ENCODE measurements at places on chromosomes 2 and 18.

GRCh38 chr2:9222893-9223287 lies 16.3 kb downstream of the ASAP2 start:
- H3K27me3 ChIP-seq = peaks cover 6% of the 10 kb centered on the region
- no peak overlapping the region for H3K27ac ChIP-seq
- peaks cover 39% of the 10 kb centered on the region for H3K4me1 ChIP-seq
- no peak overlapping the region for H3K4me3 ChIP-seq
- DNase-seq = no peak
- peaks cover 3% of the 10 kb centered on the region for H3K36me3 ChIP-seq

DNA sequence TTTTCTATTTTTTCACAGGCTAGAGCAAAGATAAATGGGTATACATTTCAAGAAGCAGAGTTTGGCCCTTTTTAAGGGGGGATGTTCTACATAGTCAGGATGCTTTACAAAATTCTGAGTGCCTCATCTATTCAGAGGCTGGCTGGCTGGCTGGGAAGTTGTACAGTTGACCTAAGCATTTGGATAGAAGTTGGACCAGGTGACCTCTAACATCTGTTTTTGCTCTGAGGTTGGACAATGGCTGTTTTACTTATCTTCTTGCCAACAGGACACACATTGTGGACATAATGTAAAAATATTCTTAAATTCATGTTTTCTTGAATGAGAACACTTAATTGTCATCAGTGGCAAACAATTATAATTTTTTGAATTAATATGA lies 205.4 kb downstream of the PTPRM start:
- H3K4me1 ChIP-seq = peaks cover 7% of the 10 kb centered on the region
- H3K27ac ChIP-seq = no peak overlapping the region

- no peak overlapping the region for H3K4me3 ChIP-seq
- H3K4me1 ChIP-seq = no peaks in the 10 kb centered on the region
- DNase-seq = no peak
- no peak overlapping the region for H3K27ac ChIP-seq
- H3K27me3 ChIP-seq = peaks cover 6% of the 10 kb centered on the region
- H3K36me3 ChIP-seq = no peaks in the 10 kb centered on the region
Observed at GRCh38 chr2:96502891-96503636, 2.1 kb downstream of the NEURL3 start.

DNA sequence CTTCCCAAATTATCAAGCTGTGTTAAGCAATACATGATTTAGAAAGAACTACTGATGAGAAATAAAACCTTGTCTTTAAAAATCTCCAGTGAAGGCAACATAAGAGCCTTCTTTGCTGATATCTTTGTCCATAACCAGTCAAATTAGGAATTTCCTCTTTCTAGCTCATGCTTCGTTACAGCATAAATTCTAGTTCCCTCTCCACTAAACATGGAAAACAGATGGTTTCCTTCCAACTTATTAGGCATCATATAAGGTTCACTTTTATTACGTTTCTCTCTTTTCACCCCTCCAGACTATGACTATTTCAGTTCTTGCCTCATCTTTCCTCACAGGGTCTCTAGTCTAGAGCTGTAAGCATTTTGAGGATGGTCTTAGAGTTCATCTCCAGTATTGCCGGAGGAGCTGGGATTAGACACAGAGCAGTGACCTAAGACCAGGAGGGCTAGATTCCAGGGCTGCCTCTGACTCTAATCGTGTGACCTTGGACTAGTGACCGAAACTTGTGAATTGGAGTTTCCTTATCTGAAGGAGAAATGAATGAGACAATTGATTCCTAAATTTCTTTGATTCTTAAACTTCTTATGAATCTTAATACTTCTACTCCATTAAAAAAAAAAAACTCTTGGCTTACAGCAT lies 195.5 kb upstream of the APCDD1 start:
- peaks cover 6% of the 10 kb centered on the region for H3K4me1 ChIP-seq
- no peaks in the 10 kb centered on the region for H3K27me3 ChIP-seq
- no peak overlapping the region for H3K27ac ChIP-seq
- H3K36me3 ChIP-seq = peaks cover 10% of the 10 kb centered on the region
- DNase-seq = no peak
- no peak overlapping the region for H3K4me3 ChIP-seq

DNA sequence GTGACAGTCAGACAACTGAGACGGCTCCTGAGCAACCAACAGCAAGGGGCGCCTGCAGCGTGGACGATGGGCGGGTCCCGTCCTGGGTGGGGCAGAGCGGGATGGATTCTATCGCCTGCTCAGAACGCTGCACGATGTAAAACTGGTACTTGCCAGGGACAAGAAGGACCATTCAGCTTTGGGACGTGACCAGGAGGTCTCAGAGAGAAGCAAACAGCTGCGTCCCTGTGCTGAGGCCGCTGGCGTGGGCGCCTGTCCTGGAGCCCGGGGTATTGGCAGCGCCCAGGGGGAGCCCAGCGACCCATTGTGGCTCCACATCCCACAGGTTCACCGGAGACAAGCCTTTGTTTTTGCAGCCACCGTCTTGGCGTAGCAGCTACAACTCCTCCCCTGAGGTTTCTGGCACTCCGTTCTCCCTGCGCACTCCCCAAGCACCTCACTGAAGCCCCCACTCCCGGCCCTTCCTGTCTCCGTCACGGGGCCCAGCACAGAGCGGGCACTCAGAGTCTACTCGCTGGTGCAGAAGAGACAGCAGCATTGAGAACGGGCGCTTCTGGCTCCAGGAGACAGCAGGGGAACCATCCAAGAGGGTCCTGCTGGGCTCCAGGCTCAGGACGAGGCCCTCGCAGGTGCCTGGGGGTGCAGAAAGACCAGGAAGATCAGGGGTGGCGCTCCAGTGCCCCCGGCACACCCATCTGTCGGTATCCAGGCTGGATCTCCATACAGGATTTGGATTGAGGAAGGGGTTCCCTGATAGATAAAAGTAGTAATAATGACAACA lies 22.1 kb upstream of the KCNG2 start:
- no peak for DNase-seq
- no peak overlapping the region for H3K4me3 ChIP-seq
- H3K27me3 ChIP-seq = peaks cover 12% of the 10 kb centered on the region
- H3K27ac ChIP-seq = no peak overlapping the region
- peaks cover 7% of the 10 kb centered on the region for H3K36me3 ChIP-seq

GRCh38 chr2:15127301-15127700 lies 433.8 kb downstream of the NBAS start:
- no peak overlapping the region for H3K27ac ChIP-seq
- no peak overlapping the region for H3K4me3 ChIP-seq
- H3K27me3 ChIP-seq = peaks cover 10% of the 10 kb centered on the region
- no peaks in the 10 kb centered on the region for H3K4me1 ChIP-seq
- no peak for DNase-seq
- peaks cover 10% of the 10 kb centered on the region for H3K36me3 ChIP-seq

GRCh38 chr2:109134741-109135358 lies 5.8 kb downstream of the SH3RF3 start:
- H3K4me1 ChIP-seq = peaks cover 18% of the 10 kb centered on the region
- H3K4me3 ChIP-seq = no peak overlapping the region
- no peak for DNase-seq
- H3K36me3 ChIP-seq = no peaks in the 10 kb centered on the region
- no peak overlapping the region for H3K27ac ChIP-seq
- H3K27me3 ChIP-seq = peaks cover 11% of the 10 kb centered on the region

GRCh38 chr2:127651381-127651809 lies 5.4 kb downstream of the GPR17 start:
- no peaks in the 10 kb centered on the region for H3K36me3 ChIP-seq
- no peak for DNase-seq
- H3K4me3 ChIP-seq = no peak overlapping the region
- no peak overlapping the region for H3K27ac ChIP-seq

GRCh38 chr2:42214669-42215068 lies 45.5 kb downstream of the EML4 start:
- DNase-seq = no peak
- no peak overlapping the region for H3K27ac ChIP-seq
- no peaks in the 10 kb centered on the region for H3K27me3 ChIP-seq
- H3K36me3 ChIP-seq = no peaks in the 10 kb centered on the region
- H3K4me3 ChIP-seq = no peak overlapping the region

DNA sequence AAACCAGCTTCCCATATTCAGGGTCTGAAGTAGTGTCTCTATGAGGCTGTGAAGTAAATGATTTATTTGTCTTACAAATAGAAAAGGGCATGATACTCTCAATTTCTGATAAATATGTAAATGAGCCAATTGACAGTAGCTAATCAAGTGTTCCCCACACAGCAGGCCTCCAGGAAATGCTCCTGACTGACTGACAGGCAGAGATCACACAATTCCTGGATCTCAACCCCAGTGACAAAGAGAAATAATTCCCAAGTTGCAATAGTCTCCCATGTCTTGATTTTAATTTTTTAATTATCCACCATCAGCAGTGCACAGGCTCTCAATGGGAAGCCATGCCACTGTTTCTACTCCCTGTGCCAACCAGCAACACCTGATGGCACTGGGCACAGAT lies 390.4 kb downstream of the SOX11 start:
- H3K27ac ChIP-seq = peak overlapping the region; percentile 69
- peaks cover 11% of the 10 kb centered on the region for H3K36me3 ChIP-seq
- H3K27me3 ChIP-seq = peaks cover 14% of the 10 kb centered on the region
- peak overlapping the region; percentile 10 for H3K4me3 ChIP-seq

DNA sequence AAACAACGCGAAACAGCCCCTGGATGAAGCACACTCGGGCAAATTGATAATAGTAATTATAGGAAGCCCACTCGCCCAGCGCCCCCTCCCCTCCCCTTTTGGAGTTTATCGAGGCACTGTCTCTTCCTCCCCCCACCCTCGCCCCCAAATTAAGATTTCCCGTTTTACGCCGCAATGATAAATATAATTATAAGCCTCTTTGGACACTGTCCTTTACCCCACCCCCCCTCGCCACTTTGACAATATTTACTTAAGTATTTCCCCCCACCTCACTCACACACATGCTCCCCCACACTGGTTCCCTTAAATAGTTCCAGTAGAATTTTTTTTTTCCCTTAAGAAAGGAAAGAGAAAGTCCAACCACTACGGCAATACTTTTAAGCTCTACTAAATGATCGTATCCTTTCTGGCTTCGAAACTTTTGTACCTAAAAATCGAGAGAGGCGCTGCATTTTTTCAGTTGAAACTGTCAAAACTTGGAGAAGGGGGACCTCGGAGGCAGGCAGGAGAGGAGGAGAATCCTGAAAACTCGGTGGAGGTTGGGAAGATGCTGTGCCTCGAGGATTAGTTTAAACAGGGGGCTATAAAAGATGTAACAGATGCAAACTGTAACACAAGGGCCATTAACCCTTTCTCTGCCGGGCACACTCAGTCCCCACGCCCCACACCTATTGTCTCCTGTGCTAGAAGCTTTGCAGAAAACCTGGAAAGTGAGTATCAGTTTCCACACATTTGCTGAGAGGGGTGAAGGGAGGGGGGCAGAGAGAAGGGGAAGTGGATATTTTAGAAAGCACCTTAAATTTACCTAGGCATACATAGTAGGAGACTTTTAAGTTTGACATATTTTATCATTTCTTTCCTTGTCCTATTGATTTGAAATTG lies 1.8 kb downstream of the ZEB2 start:
- H3K27ac ChIP-seq = no peak overlapping the region
- H3K4me1 ChIP-seq = peaks cover 35% of the 10 kb centered on the region
- no peak overlapping the region for H3K4me3 ChIP-seq
- peaks cover 13% of the 10 kb centered on the region for H3K27me3 ChIP-seq
- DNase-seq = peak; percentile 41
- H3K36me3 ChIP-seq = peaks cover 6% of the 10 kb centered on the region

GRCh38 chr2:134429886-134430285 lies 176.0 kb downstream of the MGAT5 start:
- DNase-seq = no peak
- H3K4me3 ChIP-seq = no peak overlapping the region
- peaks cover 6% of the 10 kb centered on the region for H3K36me3 ChIP-seq

- H3K27ac ChIP-seq = no peak overlapping the region
- H3K27me3 ChIP-seq = peaks cover 3% of the 10 kb centered on the region
- no peak for DNase-seq
- H3K36me3 ChIP-seq = no peaks in the 10 kb centered on the region
Observed at GRCh38 chr2:85902496-85902895, 13.7 kb upstream of the ST3GAL5 start.

DNA sequence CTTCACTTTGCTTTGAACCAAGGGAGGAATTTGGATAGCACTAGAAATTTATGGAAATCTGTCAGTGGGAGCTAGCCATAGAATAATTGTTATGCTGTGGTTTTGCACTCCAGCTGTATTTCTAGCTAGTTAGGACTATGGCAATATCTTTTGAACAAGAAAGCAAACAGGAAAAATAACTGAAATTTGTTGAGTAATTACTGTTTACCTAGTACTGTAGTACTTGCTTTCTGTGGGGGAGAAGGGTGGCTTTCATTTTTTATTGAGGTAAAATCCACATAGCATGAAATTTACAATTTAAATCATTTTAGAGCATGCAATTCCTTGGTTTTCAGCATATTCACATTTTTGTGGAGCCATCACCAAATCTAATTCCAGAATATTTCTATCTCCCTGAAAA lies 28.4 kb downstream of the MBD5 start:
- H3K36me3 ChIP-seq = no peaks in the 10 kb centered on the region
- peaks cover 8% of the 10 kb centered on the region for H3K4me1 ChIP-seq
- peaks cover 3% of the 10 kb centered on the region for H3K27me3 ChIP-seq
- no peak for DNase-seq

- peaks cover 5% of the 10 kb centered on the region for H3K36me3 ChIP-seq
- H3K4me3 ChIP-seq = no peak overlapping the region
- no peak for DNase-seq
Observed at GRCh38 chr2:41920181-41920580, 127.6 kb upstream of the PKDCC start.

GRCh38 chr2:152376968-152377367 lies 42.0 kb downstream of the FMNL2 start:
- H3K27ac ChIP-seq = no peak overlapping the region
- peaks cover 53% of the 10 kb centered on the region for H3K4me1 ChIP-seq
- H3K36me3 ChIP-seq = no peaks in the 10 kb centered on the region
- no peak for DNase-seq

GRCh38 chr2:144357623-144358373 lies 162.1 kb downstream of the ZEB2 start:
- no peaks in the 10 kb centered on the region for H3K36me3 ChIP-seq
- peaks cover 29% of the 10 kb centered on the region for H3K4me1 ChIP-seq
- H3K4me3 ChIP-seq = no peak overlapping the region
- H3K27ac ChIP-seq = no peak overlapping the region
- no peaks in the 10 kb centered on the region for H3K27me3 ChIP-seq

GRCh38 chr18:6145645-6146306 lies 250.5 kb upstream of the TMEM200C start:
- no peaks in the 10 kb centered on the region for H3K27me3 ChIP-seq
- DNase-seq = no peak
- H3K4me1 ChIP-seq = no peaks in the 10 kb centered on the region
- H3K27ac ChIP-seq = no peak overlapping the region
- H3K4me3 ChIP-seq = no peak overlapping the region
- H3K36me3 ChIP-seq = no peaks in the 10 kb centered on the region

Data from glutamatergic neuron (in vitro differentiated cells).